ENCODE measurements at places on chromosomes 16 and 17.

GRCh38 chr17:12047681-12048376, 27.2 kb downstream of the MAP2K4 start:
- no peak for DNase-seq

GRCh38 chr16:86258713-86259112, 251.6 kb upstream of the FOXF1 start:
- no peak for DNase-seq

DNA sequence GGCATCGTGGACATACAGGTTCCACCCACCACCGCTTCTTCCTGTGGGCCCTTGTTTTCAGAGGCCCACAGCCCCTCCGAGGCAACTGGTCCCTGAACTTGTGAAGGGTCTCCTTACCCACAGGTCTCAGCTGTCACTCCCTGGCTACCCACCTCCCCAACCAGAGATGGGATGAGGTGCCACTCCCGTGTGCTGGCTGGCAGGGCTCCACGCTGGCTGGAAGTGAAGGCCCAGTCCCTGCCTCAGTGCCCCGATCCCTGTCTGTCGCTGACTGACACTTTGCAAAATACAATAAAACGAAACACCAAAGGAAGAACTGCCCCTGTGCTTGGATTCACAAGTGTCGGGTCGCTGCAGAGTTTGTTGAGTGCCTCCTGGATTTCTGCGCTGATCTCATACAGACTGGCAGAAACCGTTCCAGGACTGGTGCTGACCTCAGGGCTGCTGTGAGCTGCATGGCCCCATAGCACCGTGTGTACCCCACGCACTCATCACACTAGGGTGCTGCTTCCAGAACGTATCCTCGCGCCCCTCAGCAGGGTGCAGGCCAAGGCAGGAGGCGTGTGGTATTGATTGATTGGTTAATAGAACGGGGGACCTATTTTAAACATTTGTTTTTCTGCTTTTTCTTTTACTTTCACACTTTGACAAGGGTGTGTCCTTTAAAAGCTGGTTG, 57.0 kb downstream of the PGS1 start:
- no peak for DNase-seq

- DNase-seq, result no peak
Measured at GRCh38 chr17:80818871-80819270, 172.8 kb upstream of the CHMP6 start.

DNA sequence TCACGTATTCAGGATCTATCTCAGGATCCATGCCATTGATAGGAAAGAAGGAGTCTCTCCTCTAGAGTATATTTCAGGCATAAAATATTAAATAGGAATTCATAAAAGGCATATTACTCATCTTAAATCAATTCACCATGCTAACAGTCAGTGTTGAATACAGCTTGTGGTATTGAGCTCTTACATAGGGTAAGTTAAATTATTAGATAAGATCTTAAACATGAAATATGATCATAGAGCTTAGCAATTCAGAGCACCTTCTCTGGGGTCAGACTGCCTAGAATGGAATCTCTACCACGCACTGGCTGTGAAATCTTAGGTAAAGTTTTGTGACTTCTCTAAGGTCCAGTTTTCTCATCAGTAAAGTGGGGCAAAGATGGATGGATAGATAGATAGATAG, 20.7 kb downstream of the MARCHF10 start:
- no peak for DNase-seq

- DNase-seq, result no peak
Measured at GRCh38 chr16:27098366-27099049, 31.8 kb downstream of the C16orf82 start.

- DNase-seq, result no peak
Measured at GRCh38 chr16:29862383-29862883, 593 bp downstream of the CDIPT start.

- DNase-seq, result no peak
Measured at GRCh38 chr17:57920916-57921703, 34.1 kb downstream of the CUEDC1 start.

DNA sequence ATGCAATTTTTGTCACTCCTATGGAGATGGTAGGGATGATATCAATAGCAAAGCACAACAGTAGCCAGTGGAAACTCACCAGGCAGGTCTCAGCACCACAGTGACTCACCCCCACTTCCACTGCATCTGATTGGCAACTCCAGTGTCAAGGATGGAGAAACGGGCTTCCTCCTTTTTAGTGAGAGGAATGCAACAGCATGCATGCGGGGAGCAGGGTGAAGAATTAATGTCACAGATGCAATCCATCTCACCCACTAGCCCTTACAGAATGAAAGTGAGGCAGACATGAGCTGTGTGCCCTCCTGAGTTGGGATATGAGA, 467.0 kb upstream of the C16orf82 start:
- no peak for DNase-seq

DNA sequence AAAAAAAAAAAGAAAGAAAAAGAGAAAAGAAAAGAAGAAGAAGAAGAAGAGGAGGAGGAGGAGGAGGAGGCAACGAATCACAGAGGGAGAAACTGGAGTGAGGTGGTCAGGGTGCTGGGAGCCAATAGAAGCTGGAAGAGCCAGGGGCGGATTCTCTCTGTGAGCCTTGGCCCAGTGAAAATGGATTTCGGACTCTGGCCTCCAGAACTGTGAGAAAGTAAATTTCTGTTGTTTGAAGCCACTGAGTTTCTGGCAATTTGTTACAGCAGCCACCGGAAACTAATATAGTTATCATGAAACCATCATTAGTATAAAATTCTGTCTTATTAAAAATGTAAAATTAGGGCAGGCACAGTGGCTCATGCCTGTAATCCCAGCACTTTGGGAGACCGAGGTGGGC, 27.7 kb upstream of the WFIKKN2 start:
- no peak for DNase-seq

- DNase-seq, result no peak
Measured at GRCh38 chr17:82320956-82321927, 3.8 kb upstream of the CD7 start.

DNA sequence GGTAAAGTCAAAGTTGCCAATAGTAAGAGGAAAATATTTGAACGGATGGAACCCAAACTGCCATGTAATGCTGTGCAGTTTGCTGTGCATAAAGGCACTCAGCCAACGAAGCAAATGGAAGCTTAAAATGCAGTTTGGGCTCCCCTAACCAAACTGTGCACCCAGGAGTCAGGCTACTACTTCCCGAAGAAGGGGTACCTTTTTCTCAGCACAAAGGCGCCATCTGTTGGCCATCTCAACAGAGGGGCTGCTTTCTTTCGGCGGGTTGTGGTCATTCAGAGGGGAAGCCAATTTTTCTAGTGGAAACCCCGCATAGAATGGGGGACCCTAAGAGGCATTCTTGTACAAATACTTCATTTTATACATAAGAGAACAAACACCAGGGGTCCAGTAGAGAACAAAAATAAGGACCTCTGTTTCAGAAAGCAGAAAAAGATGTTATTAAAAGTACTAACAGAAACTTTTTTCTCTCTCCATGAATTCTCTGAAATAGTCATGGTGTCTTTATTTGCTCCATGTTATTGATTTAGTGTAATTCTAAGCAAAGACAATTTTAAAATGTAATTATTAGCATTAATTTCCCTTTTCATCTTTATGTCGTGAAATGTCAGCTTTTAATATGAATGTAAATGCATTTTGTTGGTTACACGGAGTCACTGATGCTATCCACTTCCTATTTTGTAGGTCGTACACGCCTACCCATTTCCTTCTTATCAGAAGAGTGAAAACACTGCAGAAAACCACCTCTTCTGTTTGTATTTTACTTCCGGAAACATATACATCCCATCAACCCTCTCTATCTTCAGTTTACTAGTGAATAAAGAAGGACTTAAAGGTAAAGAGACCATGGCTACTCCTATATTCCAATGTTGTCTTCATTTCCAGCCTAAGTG, 453.3 kb downstream of the KCNJ2 start:
- no peak for DNase-seq

GRCh38 chr17:77772461-77772897, 186.0 kb upstream of the TNRC6C start:
- DNase-seq, result peak; percentile 18

- DNase-seq, result peak; percentile 45
Measured at GRCh38 chr17:1365445-1366039, 34.5 kb downstream of the YWHAE start.

- DNase-seq, result no peak
Measured at GRCh38 chr17:80793421-80793820, 198.2 kb upstream of the CHMP6 start.
